ENCODE measurements at places on chromosomes 1 and 21. TPM values are rescaled to one million over a fixed set of nuclear protein-coding genes. Genes with fewer than 3 reads are reported as not detected.
A peak's percentile ranks its signal among the peaks of the same experiment; 100 is the strongest.

LCE6A gene
- not detected for total RNA-seq

- H3K27ac ChIP-seq: peak overlapping the region; percentile 97
- DNase-seq: peak; percentile 24
- H3K27me3 ChIP-seq: no peaks in the 10 kb centered on the region
Observed at GRCh38 chr1:169109561-169110134, 3.2 kb downstream of the ATP1B1 start.

DNA sequence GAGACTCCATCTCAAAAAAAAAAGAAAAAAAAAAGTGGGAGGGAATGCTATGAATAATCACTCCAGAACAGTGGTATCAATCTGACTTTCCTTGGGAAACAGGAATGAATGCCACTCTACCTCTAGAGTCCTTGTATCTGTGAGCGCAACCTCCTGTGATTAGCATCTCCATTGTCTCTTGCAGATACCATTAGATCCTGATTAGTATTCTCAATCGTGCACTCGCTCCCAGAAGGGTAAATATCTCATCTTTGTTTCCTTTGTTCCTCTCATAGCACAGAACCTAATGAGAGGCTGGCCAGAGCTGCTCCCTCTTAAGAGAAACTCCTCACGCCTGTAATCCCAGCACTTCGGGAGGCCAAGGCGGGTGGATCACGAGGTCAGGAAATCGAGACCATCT is 184.4 kb upstream of the KCNK2 start:
- no peaks in the 10 kb centered on the region for H3K27me3 ChIP-seq
- H3K27ac ChIP-seq: no peak overlapping the region
- DNase-seq: no peak

GRCh38 chr1:2972879-2973575 is 48.2 kb upstream of the ACTRT2 start:
- H3K27ac ChIP-seq: no peak overlapping the region
- no peak overlapping the region for H3K4me3 ChIP-seq
- H3K36me3 ChIP-seq: no peaks in the 10 kb centered on the region
- no peaks in the 10 kb centered on the region for H3K4me1 ChIP-seq

DNA sequence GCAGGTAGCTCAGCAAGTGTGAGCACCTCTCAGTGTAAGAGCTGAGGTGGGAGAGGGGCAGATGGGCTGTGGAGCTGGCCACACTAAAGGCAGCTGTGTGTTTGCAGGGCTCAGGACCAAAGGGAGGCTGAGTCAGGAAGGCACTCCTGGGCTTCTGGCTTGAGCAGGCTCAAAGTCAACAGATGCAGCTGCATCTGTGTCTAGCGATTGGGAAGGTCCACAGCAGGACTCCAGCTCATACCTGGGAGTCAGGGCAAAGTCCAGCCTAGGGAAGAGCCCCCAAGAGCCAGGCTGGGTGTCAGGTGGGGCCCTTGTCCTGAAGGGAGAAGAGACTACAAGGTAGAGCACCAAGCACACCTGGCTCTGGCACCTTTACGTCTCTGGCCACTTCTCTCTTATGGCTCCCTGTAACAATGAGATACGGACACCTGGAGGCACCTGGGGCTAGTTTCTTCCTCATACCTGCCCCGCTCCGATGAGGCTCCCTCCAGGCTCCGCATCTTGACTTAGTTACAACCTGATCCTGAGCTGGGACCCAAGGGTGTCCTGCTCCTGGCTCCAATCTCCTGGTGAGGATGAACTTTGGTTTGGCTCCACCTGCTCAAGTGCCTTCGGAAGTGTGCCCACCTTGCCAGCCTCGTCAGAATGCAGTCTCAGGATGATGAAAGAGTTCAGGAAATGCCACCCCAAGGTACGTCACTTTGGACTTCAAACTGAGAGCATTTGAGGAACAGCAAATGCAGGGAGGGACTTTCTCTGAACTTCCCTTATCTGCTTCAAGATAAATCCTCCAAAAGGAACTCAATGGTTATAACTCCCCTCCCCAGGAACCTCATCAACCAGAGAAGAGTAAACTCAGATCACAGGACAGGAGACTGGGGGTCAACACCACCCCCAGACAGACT is 21.5 kb upstream of the SLC2A1 start:
- DNase-seq: no peak
- H3K4me1 ChIP-seq: no peaks in the 10 kb centered on the region
- no peak overlapping the region for H3K4me3 ChIP-seq
- H3K27ac ChIP-seq: no peak overlapping the region

DNA sequence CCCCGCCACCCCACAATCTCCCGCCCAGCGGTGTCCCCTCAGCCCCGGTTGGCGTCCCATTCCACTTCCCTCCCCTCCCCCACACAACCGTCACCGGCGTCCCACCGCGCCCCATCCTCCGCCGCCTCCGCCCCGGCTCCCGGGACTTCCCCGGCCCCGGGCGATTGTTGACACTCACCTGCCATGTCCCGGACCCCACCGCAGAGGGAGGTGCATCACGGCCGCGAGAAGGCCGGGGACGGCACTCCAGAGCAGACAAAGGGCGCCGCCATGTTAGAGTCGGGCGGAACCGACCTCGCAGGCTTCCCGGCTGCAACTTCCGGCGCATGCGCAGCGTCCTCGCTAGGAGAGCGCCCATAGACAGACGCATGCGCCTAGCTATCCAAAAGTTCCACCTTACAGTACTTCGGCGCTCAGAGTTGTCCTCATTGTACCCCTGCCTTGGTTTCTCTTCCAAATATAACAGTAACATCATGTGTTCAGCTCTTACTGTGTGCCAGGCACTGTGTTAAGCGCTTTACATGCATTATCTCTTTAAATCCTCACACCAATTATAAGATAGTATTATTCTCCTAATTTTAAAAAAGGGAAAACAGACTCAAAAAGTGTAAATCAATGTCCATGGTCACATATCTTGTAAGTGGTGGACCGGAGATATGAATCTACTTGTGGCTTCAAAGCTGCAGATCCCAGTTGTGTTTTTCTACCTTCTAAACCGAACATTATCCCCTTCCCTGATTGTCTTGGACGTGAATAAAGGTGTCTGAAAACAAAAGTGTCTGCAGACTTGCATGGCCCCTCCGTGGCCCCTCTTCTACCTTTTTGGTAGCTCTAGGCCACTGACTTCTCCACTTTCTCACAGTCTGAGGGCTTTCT is at the start of gene ZBTB17:
Gene ZBTB17, minus strand, starts transcription at position 297 of the 876 bp plus-strand sequence. CDS start 27,606 bp downstream, outside the sequence.
- H3K4me3 ChIP-seq: peak within 1 kb of the TSS; percentile 98
- no peaks in the 10 kb centered on the region for H3K27me3 ChIP-seq
- peaks cover 40% of the 10 kb centered on the region for H3K4me1 ChIP-seq
- DNase-seq: peak; percentile 94

GRCh38 chr1:45266151-45266801 is 59.9 kb upstream of the ZSWIM5 start:
- no peaks in the 10 kb centered on the region for H3K36me3 ChIP-seq
- H3K27me3 ChIP-seq: peaks cover 5% of the 10 kb centered on the region
- no peak overlapping the region for H3K4me3 ChIP-seq
- peaks cover 14% of the 10 kb centered on the region for H3K4me1 ChIP-seq

DDR2 gene
- 26.9 TPM for total RNA-seq

DNA sequence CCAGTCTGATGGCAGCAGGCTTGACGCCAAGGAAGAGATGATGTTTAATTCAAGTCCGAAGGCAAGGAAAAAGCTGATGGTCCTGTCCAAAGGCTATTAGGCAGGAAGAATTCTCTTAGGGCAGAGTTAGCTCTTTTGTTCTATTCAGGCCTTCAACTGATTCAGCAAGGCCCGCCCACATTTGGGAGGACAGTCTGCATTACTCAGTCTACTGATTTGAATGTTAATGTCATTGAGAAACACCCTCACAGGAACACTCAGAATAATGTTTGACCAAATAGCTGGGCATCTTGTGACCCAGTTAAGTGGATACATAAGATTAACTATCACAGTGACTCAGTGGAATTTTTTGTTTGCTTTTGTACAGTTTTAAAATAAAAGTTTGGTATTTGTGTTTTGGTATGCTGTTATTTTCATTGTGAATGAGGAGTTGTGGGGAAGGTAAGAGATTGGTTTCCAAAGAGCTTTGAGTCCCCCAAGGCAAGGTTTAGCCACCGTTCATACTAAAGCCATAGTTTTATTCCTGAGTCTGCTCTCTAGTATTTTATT is 1.7 kb upstream of the ZNF691 start:
- H3K27ac ChIP-seq: no peak overlapping the region
- no peaks in the 10 kb centered on the region for H3K27me3 ChIP-seq
- peaks cover 16% of the 10 kb centered on the region for H3K36me3 ChIP-seq
- DNase-seq: no peak
- H3K4me1 ChIP-seq: peaks cover 40% of the 10 kb centered on the region

RXFP4 gene
- total RNA-seq: not detected

GRCh38 chr1:35229587-35230360 is 36.8 kb upstream of the SFPQ start:
- H3K27me3 ChIP-seq: no peaks in the 10 kb centered on the region
- H3K4me1 ChIP-seq: no peaks in the 10 kb centered on the region
- no peaks in the 10 kb centered on the region for H3K36me3 ChIP-seq
- DNase-seq: no peak

GRCh38 chr1:83593073-83593472 is 405.9 kb downstream of the TTLL7 start:
- no peaks in the 10 kb centered on the region for H3K27me3 ChIP-seq
- no peak overlapping the region for H3K27ac ChIP-seq
- H3K4me1 ChIP-seq: no peaks in the 10 kb centered on the region
- no peak overlapping the region for H3K4me3 ChIP-seq
- no peak for DNase-seq

- H3K27ac ChIP-seq: peak overlapping the region; percentile 62
- no peaks in the 10 kb centered on the region for H3K36me3 ChIP-seq
- DNase-seq: no peak
- H3K4me1 ChIP-seq: peaks cover 75% of the 10 kb centered on the region
- no peak overlapping the region for H3K4me3 ChIP-seq
Observed at GRCh38 chr21:38986406-38986805, 180.7 kb downstream of the ETS2 start.

IVL gene
- total RNA-seq: not detected

DNA sequence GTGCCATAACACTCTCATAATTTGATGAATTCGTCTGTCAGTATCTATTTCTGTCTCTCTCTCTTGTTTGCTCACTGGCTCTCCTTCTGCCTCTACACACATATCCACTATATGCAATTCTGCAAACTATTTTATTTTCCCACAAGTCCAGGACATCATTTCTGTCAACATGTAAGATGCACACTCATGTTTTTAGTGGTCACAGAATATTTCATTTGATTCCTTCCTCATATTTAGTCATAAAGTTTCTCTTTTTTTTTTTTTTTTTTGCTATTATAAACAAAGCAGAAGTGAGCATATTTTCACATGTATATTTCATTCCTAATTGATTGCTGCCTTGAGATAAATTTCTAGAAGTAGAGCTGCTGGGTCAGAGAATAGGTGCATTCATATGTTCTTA is 165.3 kb downstream of the PGBD5 start:
- no peak overlapping the region for H3K27ac ChIP-seq
- peaks cover 76% of the 10 kb centered on the region for H3K36me3 ChIP-seq
- H3K4me3 ChIP-seq: no peak overlapping the region
- DNase-seq: no peak
- no peaks in the 10 kb centered on the region for H3K4me1 ChIP-seq
- H3K27me3 ChIP-seq: no peaks in the 10 kb centered on the region

S100A14 gene
- total RNA-seq: 6.5 TPM

APCS gene
- not detected for total RNA-seq

DNA sequence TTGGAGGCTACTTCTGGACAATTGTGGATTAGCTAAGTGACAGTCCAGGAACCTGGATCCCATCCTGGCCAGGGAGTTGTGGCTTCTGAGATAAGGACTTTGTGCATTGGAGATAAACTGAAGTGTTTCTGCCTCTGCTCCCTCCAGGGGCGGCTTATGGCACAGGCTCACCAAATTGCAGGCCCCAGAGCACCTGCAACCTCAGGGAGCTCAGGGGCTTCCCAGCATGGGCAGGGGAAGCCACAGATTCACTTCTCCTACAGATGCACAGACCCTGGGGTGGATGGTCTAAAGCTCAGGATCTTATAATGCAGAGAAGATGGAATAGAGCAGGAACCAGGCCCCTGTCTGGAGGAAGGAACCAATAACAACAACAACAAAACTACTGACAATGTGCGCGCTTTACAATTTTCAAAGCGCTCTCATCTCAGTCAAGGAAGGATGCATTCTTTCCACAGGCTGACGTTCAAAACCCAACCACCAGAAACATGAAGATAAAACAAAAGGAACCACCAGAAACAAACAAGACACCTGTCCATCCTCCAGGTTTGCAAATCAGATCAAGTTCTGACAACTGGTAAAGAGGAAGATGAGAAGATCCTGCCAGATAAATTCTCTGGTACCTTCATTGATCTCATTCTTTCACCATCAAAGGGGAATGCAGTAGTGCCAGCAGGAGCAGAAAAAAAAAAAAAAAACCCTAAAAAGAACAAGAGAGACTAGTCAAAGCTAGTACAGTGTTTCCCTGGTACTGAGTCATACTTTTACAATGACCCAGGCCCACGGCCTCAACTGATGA is 121.0 kb upstream of the IRF2BP2 start:
- no peaks in the 10 kb centered on the region for H3K36me3 ChIP-seq
- no peak for DNase-seq
- peaks cover 48% of the 10 kb centered on the region for H3K4me1 ChIP-seq
- no peaks in the 10 kb centered on the region for H3K27me3 ChIP-seq
- no peak overlapping the region for H3K27ac ChIP-seq

GRCh38 chr1:29984166-29984861 is 739.1 kb downstream of the MATN1 start:
- DNase-seq: no peak
- H3K27me3 ChIP-seq: peaks cover 18% of the 10 kb centered on the region
- no peak overlapping the region for H3K4me3 ChIP-seq
- no peaks in the 10 kb centered on the region for H3K4me1 ChIP-seq
- no peak overlapping the region for H3K27ac ChIP-seq

- H3K27ac ChIP-seq: no peak overlapping the region
- peaks cover 14% of the 10 kb centered on the region for H3K4me1 ChIP-seq
- H3K36me3 ChIP-seq: no peaks in the 10 kb centered on the region
- H3K27me3 ChIP-seq: no peaks in the 10 kb centered on the region
Observed at GRCh38 chr1:168585937-168586336, 9.5 kb downstream of the XCL1 start.

LAX1 gene
- not detected for total RNA-seq

FAM72B gene
- not detected for total RNA-seq

GRCh38 chr1:111656086-111657017 is 36.8 kb downstream of the RAP1A start:
- peaks cover 44% of the 10 kb centered on the region for H3K4me1 ChIP-seq
- H3K4me3 ChIP-seq: no peak overlapping the region
- no peak for DNase-seq
- peak overlapping the region; percentile 52 for H3K27ac ChIP-seq
- H3K36me3 ChIP-seq: no peaks in the 10 kb centered on the region

FNBP1L gene
- 28.0 TPM for total RNA-seq

- DNase-seq: no peak
- H3K4me3 ChIP-seq: peak overlapping the region; percentile 93
- peak overlapping the region; percentile 98 for H3K27ac ChIP-seq
- H3K27me3 ChIP-seq: no peaks in the 10 kb centered on the region
- H3K4me1 ChIP-seq: peaks cover 50% of the 10 kb centered on the region
- no peaks in the 10 kb centered on the region for H3K36me3 ChIP-seq
Observed at GRCh38 chr1:153534925-153535241, 908 bp downstream of the S100A6 start.

WNT9A gene
- 4.8 TPM for total RNA-seq

- H3K27ac ChIP-seq: no peak overlapping the region
- DNase-seq: no peak
- H3K27me3 ChIP-seq: no peaks in the 10 kb centered on the region
- H3K4me3 ChIP-seq: no peak overlapping the region
Observed at GRCh38 chr21:36247316-36248010, 72.5 kb upstream of the MORC3 start.

GRCh38 chr1:220813013-220813412 is 26.3 kb downstream of the MTARC1 start:
- no peak overlapping the region for H3K4me3 ChIP-seq
- H3K27me3 ChIP-seq: no peaks in the 10 kb centered on the region
- peaks cover 24% of the 10 kb centered on the region for H3K36me3 ChIP-seq
- no peak overlapping the region for H3K27ac ChIP-seq
- DNase-seq: no peak

GRCh38 chr1:244876228-244876910 is 12.0 kb upstream of the HNRNPU start:
- no peaks in the 10 kb centered on the region for H3K27me3 ChIP-seq
- no peaks in the 10 kb centered on the region for H3K36me3 ChIP-seq
- H3K4me3 ChIP-seq: no peak overlapping the region
- H3K27ac ChIP-seq: no peak overlapping the region

Measured in left ventricle myocardium inferior (tissue), 1 donor.